Stimulated activated CD4-positive, alpha-beta T cell treated with anti-CD3 and anti-CD28 coated beads, Interleukin-4, amount 100 ng/mL, for 1 hour (primary cell): ENCODE measurements at places on chromosomes 6 and 20.
A peak's percentile ranks its signal among the peaks of the same experiment; 100 is the strongest.

DNA sequence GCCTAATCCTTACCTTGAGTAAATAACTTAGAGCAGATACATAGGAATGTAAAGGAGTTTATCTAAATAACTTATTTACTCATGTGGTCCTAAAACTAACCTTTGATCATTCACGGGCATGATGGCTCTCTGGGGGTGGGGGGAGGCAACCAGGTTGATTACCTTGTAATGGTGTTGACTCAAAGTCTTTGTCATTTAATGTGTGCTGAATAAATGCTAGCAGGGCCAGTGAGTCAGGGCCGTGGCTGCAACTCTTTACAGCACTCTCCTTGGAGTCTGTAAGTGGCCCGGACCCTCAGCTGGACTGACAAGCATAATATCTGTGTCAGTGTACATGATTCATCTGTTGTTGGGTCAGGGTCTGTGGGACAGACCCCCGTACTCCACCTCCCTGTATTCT, 203.0 kb downstream of the EPM2A start:
- DNase-seq, result no peak

DNA sequence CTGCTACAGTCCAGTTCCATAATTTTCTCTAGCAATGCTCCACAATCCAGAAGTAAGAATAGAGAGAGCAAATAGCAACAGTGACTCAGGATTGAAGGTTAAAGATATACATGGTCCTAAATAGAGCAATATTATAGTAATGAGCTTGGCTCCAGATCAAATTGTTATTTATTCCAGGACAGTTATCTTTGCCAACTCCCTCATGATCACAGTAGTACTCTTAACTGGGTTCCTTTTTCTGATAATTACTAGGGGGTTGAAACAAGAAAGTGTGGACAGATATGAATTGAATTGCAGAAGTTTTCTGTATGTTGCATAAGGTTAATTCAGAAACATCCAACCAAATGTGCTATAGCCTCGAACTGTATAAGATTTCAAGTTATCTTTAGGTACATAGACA, 11.9 kb downstream of the FAM184A start:
- DNase-seq, result no peak

DNA sequence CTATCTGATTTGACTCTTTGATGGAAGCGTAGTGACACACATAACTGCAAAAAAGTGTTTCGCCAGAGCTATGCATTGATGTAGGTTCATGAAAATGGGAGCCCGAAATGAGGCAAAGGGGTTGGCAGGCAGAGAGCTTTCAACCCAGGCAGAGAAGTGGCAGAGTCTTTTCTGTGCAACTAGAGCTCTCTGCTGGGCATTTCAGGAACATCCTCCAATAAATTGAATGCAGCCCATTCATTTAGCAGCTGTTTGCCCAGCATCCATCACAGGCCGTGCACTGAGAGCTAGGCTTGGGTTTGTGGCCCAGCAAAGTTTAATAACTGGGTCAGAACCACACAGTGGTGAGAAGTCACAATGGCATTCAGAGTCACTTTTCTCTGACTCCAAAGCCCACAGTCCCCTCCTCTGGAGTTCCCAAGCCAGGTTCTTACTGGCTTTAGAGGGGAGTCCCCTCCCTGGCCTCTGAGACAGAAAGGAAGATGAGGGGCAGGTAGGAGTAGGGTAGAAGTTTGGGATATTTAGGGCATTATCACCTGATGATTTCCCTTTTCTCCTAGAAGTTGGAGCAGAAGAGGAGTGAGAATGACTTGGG, 31.8 kb upstream of the ELMO2 start:
- no peak for DNase-seq

GRCh38 chr20:38143238-38143645, 21.8 kb downstream of the TGM2 start:
- DNase-seq, result no peak

DNA sequence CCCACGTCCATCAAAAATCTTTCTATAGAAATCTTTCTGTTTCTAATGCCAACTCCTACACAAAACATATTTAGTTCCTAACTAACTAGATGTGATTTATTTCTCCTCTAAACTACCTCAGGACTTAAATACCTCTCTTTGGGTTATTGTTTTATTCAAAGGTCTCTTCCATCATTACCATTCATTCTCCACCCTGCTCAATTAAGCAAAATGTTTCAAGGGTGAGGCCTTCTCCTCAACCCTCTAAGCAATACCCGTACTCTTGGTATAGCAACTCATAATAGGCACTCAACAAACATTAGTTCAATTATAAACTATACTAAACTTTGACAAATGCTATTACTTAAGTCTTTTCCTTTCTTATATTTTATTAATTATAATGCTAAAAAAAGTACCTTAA, 111.4 kb downstream of the RNGTT start:
- no peak for DNase-seq

DNA sequence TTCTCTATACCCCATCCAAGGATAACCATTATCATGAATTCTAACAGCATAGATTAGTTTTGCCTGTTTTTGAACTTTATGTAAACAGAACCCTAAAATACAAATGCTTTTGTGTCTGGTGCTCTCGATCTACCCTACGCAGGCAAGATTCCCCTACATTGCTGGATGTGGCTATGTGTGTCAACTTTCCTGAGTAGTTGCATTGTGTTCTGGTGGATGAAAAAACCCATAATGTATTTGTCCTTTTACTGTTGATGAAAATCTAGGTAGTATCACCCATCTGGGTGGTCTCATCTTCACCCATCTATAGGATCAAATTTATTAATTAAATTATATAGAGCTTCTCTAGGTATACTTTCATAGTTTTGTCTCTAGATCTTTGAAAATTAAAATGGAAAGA, 211.7 kb downstream of the ANKRD60 start:
- DNase-seq, result no peak

DNA sequence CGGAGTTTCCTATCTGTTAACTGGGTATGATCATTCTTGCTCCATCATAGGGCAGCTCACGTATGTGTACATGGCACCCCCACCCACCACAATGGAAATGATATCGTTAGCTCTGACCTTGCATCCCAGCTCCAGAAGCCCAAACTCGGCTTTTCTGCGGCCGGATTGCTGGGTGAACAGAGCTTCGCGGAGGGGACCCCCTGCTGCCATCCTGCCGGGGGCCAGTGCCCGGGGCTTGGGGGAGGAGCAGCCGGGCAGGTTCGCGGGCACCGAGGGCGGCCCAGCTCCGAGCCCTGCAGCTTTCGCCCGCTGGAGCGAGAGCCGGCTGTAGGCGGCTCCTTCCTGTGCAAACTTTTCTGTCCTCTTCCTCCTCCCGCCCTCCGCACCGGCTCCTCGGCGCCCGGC, 24.9 kb upstream of the FUCA2 start:
- peak; percentile 51 for DNase-seq

DNA sequence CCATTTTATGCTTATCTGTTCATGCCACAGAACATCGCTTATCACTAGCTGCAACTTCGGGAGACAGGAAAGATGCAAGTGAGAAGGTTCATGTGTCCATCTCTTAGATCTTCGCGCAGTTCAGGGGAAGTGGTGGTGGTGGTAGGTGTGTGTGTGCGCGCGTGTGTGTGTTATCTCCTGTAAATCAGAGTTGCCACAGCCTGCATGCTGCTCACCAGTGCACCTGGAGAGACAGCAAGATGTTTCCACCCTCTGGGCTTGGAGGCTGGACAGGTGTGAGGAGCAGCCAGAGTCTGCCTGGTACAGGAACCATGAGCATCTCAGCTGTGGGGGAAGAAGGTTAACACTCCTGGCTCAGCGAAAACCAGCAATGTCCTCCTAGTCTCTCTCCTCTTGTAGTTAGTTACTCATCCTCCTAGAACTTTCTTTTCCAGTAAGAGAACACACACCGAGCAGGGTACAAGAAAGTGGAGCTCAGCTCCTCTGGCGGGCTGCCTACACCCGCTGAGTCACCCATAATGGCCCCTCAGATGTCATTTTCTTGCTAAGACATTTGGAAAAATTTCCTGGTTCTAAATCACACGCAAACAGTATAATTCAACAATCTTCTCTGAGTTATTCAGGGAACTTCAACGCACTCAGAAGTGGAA, 5.1 kb upstream of the TUBB1 start:
- DNase-seq, result no peak

DNA sequence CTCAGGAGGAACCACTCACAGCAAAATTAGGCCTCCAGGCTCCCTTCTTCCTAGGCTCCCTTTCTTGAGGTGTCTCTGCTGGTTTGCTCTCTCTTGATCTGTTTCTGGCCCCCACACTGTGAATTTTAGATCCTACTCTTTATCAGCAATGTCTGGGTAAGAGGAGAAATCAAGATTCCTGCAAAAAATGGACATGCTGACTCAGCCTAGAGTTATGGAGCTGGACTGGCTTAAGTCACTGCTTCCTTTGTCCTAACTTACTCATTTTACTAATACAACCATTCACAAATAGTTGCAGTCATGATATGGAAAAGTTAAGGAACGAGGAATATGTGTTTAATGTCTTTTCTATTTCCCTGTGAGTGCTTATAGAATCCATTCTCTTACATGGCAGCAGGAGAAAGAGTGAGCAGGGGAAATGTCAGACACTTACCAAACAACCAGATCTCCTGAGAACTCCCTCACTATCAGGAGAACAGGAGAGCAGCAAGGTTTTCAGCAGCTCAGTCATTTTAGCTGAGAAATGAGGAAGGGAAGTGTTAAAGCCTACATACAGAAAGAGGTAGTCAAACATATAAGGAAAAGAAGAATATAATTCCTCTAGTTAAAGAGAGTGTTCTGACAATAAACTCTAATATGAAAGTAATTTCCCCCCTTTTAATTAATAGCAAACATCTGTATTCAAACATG, 160.8 kb downstream of the PDE7B start:
- DNase-seq, result no peak

DNA sequence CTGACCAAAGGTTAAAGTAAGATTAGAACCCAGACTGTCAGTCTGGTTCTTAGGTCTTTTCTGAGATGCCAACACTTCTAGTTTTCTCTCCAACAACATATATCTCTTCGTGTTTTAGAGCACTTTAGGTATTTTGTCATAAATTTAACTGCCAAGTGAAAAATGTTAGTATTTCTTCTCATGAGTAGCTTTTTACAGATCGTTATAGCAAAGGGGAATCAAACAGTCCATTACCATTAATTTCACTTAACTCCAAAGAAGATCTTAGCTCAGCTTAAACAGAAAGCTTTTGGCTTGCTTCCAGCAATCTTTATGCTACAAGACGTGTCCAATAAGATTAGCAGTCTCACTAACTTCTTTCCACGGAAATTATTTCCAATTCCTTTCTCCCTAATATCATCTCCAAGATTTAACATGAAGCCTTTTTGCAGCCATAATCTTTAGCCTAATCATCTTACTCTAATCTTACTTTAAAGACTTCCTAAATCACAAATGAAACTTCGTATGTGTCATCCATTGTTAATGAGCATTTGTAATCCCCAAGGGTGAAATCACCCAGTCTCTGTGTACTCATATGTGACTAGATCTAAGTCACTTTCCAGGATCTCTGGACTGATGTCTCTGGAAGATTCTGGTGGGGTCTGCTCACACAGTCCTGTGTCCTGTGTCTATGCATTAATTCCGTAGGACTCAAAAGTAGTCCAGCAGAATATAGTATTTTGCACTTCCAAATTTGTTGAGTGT, 38.7 kb downstream of the MOXD1 start:
- DNase-seq, result no peak

DNA sequence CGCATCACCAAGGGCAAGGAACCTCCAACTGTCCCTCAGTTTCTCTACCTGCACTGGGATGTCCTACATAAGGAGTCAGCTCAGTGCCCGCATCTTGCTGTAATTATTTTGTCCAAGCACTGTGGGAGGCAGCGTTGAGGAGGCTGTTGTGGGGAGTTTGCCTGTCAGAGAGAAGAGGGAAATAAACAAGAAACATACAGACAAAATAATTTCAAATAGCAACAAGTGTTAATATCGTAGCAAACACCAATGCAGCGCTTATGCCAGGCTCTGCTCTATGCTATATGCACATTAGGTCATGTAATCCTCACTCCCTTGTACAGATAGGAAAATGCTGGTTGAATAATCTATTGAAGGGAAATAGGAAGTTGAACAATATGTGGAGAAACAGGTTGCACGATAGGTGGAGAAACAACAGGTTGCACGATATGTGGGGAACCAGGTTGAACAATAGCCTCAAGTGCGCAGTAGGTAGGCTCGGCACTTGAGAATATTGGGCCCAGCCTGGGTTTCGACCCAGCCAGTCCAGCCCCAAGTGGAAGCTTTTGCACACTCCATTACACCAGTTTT, 91.2 kb upstream of the SIRPA start:
- no peak for DNase-seq
